ENCODE measurements at places on chromosomes 5 and 9. TPM values are rescaled to one million over a fixed set of nuclear protein-coding genes. Genes with fewer than 3 reads are reported as not detected.

The MELK gene
- total RNA-seq = 43.9 TPM

The AIF1L gene
- 0.19 TPM for total RNA-seq

The PCDHA1 gene
- total RNA-seq = not detected

The CKMT2 gene
- total RNA-seq = not detected

The LIX1 gene
- not detected for total RNA-seq

The DNAI1 gene
- total RNA-seq = not detected

The OR13F1 gene
- not detected for total RNA-seq

- DNase-seq = peak; percentile 68
- H3K27me3 ChIP-seq = no peaks in the 10 kb centered on the region
- peak overlapping the region; percentile 98 for H3K27ac ChIP-seq
- H3K4me3 ChIP-seq = peak overlapping the region; percentile 6
- peaks cover 8% of the 10 kb centered on the region for H3K36me3 ChIP-seq
Measured at GRCh38 chr9:124698265-124698664, 72.8 kb downstream of the NR6A1 start.

GRCh38 chr5:82151662-82152061, 126.5 kb downstream of the RPS23 start:
- H3K4me3 ChIP-seq = no peak overlapping the region
- DNase-seq = no peak
- H3K27me3 ChIP-seq = no peaks in the 10 kb centered on the region
- no peak overlapping the region for H3K27ac ChIP-seq
- H3K4me1 ChIP-seq = no peaks in the 10 kb centered on the region
- H3K36me3 ChIP-seq = no peaks in the 10 kb centered on the region

- no peak overlapping the region for H3K4me3 ChIP-seq
- no peaks in the 10 kb centered on the region for H3K27me3 ChIP-seq
- H3K4me1 ChIP-seq = no peaks in the 10 kb centered on the region
- H3K36me3 ChIP-seq = no peaks in the 10 kb centered on the region
Measured at GRCh38 chr9:137943655-137944054, 66.1 kb downstream of the CACNA1B start.

GRCh38 chr5:132830436-132831094, at the start of gene SHROOM1:
SHROOM1 (minus strand) TSS chr5:132830647; CDS start chr5:132826140, 4,507 bp downstream.
- peaks cover 47% of the 10 kb centered on the region for H3K36me3 ChIP-seq
- H3K27ac ChIP-seq = peak within 1 kb of the TSS; percentile 67
- H3K4me1 ChIP-seq = peaks cover 30% of the 10 kb centered on the region
- DNase-seq = peak; percentile 82
- H3K4me3 ChIP-seq = peak within 1 kb of the TSS; percentile 91
- no peaks in the 10 kb centered on the region for H3K27me3 ChIP-seq

- no peak for DNase-seq
- peaks cover 3% of the 10 kb centered on the region for H3K36me3 ChIP-seq
- no peak overlapping the region for H3K27ac ChIP-seq
- no peaks in the 10 kb centered on the region for H3K27me3 ChIP-seq
- no peaks in the 10 kb centered on the region for H3K4me1 ChIP-seq
- no peak overlapping the region for H3K4me3 ChIP-seq
Measured at GRCh38 chr5:81128416-81128815, 104.7 kb upstream of the CKMT2 start.

- peak; percentile 63 for DNase-seq
- no peak overlapping the region for H3K4me3 ChIP-seq
- H3K36me3 ChIP-seq = no peaks in the 10 kb centered on the region
- H3K4me1 ChIP-seq = peaks cover 44% of the 10 kb centered on the region
- H3K27me3 ChIP-seq = no peaks in the 10 kb centered on the region
Measured at GRCh38 chr9:95305770-95306492, 11.6 kb downstream of the FANCC start.

DNA sequence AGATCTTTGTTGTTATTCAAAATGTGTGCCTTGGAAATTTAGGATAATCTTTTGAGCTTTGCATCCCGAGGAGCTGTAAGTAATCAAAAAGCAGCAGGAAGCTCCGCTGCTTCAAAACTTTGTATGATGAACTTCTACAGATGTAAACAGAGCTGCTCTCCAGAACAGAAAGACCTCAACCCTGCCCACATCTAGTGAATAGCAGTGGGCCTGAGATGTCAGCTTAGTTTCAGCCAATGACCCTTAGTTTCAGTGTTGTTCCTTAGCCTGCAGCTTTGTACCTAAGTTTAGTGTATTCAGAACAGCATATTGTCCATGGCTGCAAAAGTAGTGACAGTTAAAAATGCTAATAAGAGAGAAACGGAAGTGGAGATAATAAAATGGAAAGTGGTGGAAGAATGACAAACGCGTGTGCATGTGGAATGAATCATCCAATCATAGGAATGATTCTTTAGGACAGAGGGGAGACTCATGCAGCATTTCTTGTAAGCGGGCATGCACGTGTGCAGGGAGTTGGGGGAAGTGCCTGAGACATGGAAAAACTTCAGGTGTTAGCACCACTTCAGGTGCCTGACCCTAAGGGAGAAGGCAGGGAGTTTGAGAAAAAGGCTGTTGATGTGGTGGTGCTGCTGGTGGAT, 24.9 kb downstream of the SNX24 start:
- peaks cover 35% of the 10 kb centered on the region for H3K4me1 ChIP-seq
- peak overlapping the region; percentile 44 for H3K27ac ChIP-seq
- no peak for DNase-seq
- no peak overlapping the region for H3K4me3 ChIP-seq

- H3K36me3 ChIP-seq = no peaks in the 10 kb centered on the region
- H3K27me3 ChIP-seq = peaks cover 95% of the 10 kb centered on the region
- no peaks in the 10 kb centered on the region for H3K4me1 ChIP-seq
- no peak overlapping the region for H3K27ac ChIP-seq
- H3K4me3 ChIP-seq = no peak overlapping the region
Measured at GRCh38 chr5:1887588-1888360, 5.0 kb upstream of the IRX4 start.

GRCh38 chr9:108104991-108105390, 615.4 kb upstream of the KLF4 start:
- no peak for DNase-seq
- no peaks in the 10 kb centered on the region for H3K36me3 ChIP-seq
- H3K4me1 ChIP-seq = no peaks in the 10 kb centered on the region
- H3K27ac ChIP-seq = no peak overlapping the region
- H3K27me3 ChIP-seq = no peaks in the 10 kb centered on the region

- no peak overlapping the region for H3K4me3 ChIP-seq
- no peaks in the 10 kb centered on the region for H3K36me3 ChIP-seq
- peaks cover 6% of the 10 kb centered on the region for H3K27me3 ChIP-seq
- no peak overlapping the region for H3K27ac ChIP-seq
- no peak for DNase-seq
Measured at GRCh38 chr5:17727098-17727497, 92.8 kb downstream of the TAF11L14 start.

DNA sequence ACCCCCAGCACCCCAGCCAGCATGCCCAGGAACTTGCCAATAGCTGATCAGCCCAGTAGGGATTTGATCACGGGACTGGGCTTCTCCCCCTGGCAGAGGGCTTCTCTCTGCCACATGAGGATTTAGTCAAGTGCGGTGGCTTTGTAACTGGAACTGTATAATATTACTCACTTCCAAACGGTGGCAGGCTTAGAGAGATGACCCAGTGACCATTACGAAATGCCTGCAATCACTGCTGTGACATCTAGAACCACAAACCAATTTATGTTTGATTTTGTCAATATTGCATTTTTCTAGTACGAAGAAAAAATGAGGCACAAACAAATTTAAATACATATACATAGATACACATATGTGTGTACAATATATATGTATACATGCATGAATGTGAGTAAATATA, 192.1 kb downstream of the ERCC6L2 start:
- DNase-seq = no peak
- no peak overlapping the region for H3K4me3 ChIP-seq
- H3K4me1 ChIP-seq = peaks cover 65% of the 10 kb centered on the region
- no peaks in the 10 kb centered on the region for H3K27me3 ChIP-seq

DNA sequence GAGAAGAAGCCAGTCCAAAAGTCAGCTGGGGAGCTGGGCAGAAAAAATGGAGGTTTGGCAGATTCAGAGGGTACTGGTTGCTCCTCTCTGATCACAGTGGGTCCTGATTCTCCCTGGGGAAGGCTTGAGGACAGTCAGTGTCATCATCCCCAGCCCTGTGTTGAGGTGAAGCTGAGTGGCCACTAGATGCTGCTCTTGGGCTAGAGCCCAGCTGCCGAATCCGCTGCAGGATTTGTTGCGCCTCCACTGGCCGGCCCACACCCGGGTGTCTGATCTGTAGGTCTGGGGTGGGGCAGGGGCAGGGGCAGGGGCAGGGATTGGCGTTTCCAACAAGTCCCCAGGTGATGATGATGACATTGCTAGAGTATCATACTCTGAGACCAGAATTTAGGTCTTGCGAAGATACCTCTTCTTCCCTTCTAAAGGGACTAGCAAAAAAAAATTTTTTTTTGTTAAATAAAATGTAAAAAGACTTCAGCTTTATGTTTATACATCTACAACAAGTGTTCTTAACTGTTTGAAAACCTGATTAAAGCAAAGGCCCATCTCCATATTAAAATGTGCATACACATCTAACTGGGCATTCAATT, 106.8 kb downstream of the PDE6A start:
- H3K36me3 ChIP-seq = no peaks in the 10 kb centered on the region
- no peaks in the 10 kb centered on the region for H3K27me3 ChIP-seq

- peaks cover 20% of the 10 kb centered on the region for H3K4me1 ChIP-seq
- H3K27ac ChIP-seq = no peak overlapping the region
- no peaks in the 10 kb centered on the region for H3K27me3 ChIP-seq
- no peaks in the 10 kb centered on the region for H3K36me3 ChIP-seq
- no peak overlapping the region for H3K4me3 ChIP-seq
Measured at GRCh38 chr5:168941901-168942300, 359.0 kb downstream of the SLIT3 start.

- DNase-seq = no peak
- peak overlapping the region; percentile 12 for H3K4me3 ChIP-seq
- peaks cover 24% of the 10 kb centered on the region for H3K4me1 ChIP-seq
- no peaks in the 10 kb centered on the region for H3K36me3 ChIP-seq
- no peak overlapping the region for H3K27ac ChIP-seq
Measured at GRCh38 chr9:136978073-136978864, 965 bp downstream of the PTGDS start.

DNA sequence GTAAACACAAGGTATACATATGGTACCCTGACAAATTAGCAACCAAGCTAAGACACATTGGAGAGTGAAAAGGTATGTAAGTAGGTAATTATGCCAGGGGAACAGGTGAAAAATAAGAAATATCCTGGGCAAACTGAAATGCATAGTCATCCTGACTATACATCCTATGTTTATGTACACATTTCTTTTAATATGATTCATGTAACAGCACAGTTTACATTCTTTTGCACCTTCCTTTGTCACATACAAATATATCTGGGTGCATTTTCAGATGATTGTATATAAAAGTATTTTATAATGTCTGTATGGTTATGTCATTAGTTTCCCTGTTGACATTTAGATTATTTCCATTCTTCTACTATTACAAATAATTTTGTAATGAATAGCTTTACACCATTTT, 1146.9 kb downstream of the EFNA5 start:
- no peaks in the 10 kb centered on the region for H3K27me3 ChIP-seq
- peaks cover 7% of the 10 kb centered on the region for H3K4me1 ChIP-seq
- no peak for DNase-seq
- no peak overlapping the region for H3K27ac ChIP-seq
- H3K36me3 ChIP-seq = no peaks in the 10 kb centered on the region

DNA sequence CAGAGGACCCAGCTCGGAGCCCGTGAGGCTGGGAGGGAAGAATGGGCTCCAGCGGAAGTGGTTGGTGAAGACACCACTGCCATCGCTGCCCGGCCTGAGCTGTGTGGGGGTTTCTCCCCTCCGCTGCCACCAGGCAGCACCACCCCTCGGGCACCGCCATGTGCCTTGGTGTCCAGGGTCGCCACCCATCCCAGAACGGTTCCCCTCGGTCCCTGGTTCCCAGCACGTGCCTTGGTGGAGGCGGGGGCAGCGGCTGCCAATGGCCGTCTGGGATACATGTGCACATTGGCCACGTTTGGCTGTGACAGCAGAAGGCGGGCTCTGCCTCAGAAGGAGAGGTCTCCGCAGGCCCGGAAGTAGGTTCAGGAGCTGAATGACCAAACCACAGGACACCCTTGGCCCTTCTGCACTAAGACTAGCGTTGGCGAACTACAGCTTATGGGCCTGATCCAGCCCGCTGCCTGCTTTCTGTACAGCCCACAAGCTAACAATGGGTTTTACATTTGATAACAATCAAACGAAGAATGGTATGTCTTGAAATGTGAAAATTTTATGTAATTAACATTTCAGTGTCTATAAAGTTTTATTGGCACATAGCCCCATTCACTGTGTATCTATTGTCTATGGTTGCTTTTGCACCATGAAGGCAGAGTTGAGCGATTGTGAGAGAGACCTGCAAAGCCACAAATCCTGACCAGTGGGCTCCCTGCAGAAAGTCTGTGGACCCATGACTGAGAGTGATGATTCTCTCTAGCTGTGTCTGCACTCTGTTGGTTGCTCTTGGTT, 91.7 kb upstream of the RAPGEF1 start:
- H3K4me3 ChIP-seq = no peak overlapping the region
- no peaks in the 10 kb centered on the region for H3K36me3 ChIP-seq
- H3K27ac ChIP-seq = no peak overlapping the region

All from SJSA1 (cell line).